NCI-H2171 (cell line): ENCODE measurements at places on chromosomes 3 and 15.

GRCh38 chr3:119181765-119182164, 8.4 kb downstream of the UPK1B start:
- DNase-seq: no peak

GRCh38 chr15:93245661-93246042, 156.6 kb upstream of the RGMA start:
- DNase-seq: no peak

DNA sequence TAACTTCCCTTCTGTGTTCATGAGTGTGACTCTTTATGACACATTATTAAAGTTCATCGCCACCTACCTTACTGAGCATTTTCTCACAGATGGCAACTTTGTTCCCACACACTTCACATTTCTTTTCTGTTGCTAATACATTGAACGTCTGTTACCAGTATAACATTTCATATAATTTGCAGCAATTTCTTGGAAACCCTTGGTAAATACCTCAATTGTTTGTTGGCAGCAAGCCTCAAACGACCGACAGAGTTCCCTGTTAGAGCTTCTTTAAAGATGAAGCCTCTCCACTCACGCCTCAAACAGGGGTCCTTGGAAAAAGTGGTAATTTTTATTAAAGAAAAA, 3.2 kb upstream of the CHSY1 start:
- peak; percentile 21 for DNase-seq

DNA sequence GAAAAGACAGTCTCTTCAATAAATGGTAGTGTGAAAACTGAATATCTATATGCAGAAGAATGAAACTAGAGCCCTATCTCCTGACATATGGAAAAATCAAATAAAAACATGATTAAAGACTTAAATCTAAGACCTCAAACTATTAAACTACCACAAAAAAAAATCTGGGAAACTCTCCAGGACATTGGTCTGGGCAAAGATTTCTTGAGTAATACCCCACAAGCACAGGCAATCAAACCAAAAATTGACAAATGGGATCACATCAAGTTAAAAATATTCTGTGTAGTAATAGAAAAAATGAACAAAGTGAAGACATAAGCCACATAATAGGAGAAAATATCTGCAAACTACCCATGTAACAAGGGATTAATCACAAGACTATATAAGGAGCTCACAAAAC, 286.4 kb downstream of the TBC1D5 start:
- DNase-seq: no peak

GRCh38 chr3:23078735-23079134, 124.4 kb upstream of the UBE2E2 start:
- DNase-seq: no peak

DNA sequence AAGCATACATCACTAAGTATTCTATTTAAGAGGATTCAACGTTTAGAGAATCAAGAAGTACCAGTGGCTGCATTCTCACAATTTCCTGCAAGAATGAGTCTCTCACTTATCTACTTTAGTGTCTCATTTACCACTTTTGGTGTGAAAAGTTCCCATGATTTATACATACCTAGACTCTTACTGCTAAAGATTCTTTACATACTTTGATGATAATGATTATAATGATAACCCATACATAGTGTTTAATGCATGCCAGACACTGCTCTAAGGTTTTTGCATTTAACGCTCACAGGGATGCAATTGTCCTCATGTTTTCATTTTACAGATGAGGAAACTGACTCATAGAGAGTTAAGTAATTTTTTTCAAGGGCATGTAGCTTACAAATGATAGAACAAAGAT, 133.6 kb downstream of the TMEM108 start:
- no peak for DNase-seq

DNA sequence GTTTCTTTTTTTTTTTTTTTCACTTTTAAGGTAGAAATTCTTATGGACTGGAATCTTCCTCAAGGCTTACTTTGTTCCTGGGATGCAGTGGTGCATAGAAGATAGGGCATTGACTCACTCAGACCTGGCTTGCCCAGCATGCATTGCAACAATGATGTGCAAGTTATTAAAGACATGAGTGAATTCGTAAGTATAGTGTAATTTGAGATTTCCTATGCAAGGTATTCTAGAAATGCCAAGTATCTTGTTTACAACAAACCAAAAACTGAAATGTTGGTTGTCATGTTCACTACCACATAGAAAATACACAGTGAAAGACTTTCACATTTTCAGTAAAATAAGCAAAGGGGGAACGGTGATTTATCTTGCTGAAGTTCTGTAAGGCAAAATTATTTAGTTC, 56.5 kb upstream of the FNDC3B start:
- no peak for DNase-seq

DNA sequence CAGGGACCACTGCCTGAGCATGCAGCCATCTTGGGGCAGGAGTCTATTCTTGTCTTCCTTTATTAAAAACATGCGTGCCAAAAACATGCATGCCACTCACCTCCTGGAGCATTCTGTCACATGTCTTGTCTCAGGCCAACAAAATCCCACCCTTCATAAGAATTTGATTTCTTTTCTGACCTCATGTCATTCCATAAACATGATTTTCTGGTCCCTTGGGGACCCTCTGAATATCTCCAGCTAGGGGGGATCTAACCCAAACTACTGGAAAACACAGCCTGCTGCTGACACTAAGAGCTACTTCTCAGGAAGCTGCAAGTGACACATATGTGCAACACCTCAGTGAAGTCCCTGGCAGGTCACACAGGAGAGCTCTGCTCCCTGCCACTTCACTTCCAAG, 26.8 kb upstream of the NOX5 start:
- DNase-seq: no peak

GRCh38 chr3:24596626-24597025, 102.0 kb upstream of the THRB start:
- no peak for DNase-seq
